Adrenal gland (tissue), 19 donors: ENCODE measurements at places on chromosomes 5 and 9. TPM values are rescaled to one million over a fixed set of nuclear protein-coding genes. Genes with fewer than 3 reads are reported as not detected.

Gene PRUNE2
- 35.0 TPM for total RNA-seq

Gene DMRT3
- total RNA-seq: not detected

Gene KCNV2
- total RNA-seq: not detected

DNA sequence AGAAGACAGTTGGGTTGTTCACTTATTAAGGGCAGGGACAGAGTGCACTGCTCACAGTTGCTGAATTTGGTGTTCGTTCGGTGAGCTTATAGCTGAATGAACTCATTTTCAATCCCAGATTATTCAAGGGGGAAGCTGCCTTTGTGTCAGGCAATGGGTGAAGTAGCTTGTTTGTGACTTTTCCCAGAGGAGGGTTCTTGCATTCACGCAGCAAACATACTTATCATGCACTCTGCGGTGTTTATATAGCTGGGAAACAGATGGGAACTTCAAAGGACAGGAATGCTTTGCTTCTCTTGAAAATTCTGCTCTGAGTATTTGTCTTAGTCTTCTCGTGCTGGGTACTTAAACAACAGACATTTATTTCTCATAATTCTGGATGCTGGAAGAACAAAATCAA is 64.7 kb upstream of the ABCA1 start:
- DNase-seq: no peak

DNA sequence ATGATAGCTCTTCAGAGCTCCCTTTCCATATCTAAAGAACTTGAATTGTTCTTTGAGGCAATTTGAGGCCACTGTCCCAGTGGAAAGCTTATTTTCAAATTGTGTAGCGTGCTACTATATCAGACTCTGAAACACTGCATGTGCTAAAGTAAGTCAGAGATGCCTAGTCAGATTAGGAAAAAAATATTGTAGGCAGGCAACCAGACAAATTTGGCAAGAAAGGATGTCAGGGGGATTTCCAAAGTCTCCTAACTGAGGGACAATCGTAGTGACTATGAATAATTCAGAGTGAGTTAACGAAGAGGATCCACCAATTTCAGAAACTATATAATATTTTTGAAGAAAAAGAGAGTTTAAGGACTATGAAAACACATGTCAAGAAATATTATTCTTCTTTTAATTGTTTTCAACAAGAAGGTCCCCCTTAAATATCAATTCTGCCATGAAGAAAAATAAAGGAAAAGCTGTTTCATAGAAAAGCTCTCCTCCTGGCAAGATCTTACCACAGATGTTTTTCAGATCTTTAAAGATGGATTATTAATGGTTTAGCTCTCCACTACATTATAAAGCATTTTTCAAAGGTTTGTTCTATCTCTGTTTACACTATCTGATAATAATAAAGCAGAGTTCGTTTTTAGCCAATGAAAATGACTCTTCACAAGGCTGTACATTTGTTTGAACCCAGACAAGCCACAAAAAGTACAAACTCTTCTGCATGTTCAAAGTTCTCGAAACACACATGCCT is 273.5 kb upstream of the PTGER4 start:
- DNase-seq: no peak

DNA sequence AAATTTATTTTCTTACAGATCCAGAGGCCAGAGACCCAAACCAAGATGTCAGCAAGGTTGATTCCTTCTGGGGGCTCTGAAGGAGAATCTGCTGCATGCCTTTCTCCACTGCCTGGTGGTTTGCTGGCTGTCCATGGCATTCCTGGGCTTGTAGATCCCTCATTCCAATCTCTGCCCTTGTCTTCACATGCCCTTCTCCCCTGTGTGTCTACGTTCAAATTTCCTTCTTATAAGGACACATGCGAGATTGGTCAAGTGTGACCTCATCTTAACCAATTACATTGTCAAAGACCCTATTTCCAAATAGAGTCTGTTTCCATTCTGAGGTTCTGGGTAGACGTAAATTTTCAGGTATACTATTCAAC is 84.5 kb upstream of the RAI14 start:
- DNase-seq: no peak

GRCh38 chr5:10552183-10553143 is 11.4 kb upstream of the ANKRD33B start:
- DNase-seq: no peak

DNA sequence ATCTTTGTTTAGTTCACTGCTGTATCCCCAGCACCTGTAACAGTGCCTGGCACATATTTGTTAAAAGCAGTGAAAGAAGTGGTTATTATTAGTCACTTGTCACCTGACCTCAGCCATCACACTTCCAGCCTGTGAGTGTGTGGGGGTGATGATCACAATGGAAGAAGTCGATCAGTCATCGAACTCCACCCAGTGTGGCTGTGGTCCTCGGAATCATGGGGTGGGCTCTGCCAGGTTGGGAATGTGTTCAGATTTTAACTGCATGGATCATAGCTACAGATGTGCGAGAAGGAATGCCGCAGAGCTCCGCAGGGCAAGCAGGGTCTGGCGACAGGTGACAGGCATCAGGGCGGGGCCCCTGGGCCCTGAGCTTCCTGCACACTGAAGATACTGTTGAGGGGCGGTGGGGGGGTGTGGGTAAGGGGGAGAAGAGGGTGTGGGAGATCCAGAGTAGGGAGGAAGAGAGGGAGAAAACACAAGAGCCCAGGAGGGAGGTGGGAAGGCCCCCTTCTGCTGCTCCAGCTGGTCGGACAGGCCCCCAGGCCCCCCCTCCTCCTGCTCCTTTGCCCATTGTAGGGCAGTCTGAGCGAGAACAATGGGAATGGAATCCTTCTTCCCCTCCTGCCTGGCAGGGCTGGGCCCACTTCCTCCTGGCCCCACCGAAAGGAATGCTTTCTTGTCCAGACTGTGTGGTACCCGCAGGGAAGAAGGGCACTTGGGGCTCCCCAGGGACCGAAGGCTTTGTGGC is 89.6 kb downstream of the SPRY4 start:
- DNase-seq: no peak

DNA sequence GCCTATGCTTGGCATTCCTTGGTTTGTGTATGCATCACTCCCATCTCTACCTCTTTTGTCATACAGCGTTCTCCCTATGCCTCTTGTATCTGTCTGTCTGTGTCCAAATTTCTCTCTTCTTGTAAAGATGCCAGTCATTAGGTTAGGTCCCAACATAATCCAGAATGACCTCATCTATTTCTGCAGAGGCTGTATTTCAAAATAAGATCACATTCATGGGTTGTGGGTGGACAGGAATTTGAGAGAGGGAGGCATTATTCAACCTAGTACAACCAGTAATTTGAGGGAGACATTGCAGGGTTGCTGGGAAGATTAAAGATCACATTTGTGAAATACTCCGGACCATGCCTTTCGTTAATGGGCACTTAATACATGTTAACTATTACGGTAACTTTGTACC is 155.0 kb downstream of the MAN2A1 start:
- DNase-seq: no peak
